SIG-M5 (cell line): ENCODE measurements at places on chromosomes 2 and 18.

DNA sequence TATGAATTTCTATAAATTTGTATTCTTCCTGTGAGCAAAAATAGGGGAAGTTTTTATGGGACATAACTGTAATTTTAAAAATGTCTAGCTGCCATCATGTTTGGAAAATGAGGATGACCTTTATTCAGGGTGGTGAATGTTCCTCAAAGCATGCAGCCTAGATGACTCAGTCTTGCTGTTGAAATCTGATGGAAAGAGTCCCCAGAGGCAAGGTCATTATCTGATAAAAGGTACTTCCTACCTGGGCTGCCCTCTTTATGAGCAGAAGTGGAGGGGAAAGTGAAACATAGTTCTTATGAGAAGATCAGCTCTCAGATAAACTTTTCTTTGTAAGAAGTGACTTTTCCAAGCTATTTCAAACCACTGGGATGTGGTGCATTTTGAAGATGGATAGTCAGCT is 1144.7 kb upstream of the PIK3C3 start:
- DNase-seq, result no peak

- no peak for DNase-seq
Measured at GRCh38 chr2:95374029-95374428, 28.5 kb upstream of the FAHD2A start.

DNA sequence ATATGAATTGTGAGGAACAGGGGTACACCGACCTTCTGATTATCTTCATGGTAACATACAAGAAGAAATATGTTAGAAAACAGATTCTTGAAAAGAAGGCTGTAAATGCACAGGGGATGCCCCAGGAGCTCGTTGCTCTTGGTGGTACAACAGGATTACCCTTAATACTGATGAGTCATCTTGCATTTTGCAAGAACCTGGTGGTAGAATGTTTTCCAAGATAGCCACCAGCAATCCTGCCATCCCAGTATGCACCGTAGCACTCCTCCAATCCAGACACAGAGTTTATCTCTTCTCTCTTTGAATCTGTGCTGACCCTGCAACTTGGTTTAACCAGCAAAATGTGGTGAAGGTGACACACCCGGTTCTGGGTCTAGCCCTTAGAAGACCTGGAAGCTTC is 238.3 kb downstream of the EN1 start:
- DNase-seq, result no peak

GRCh38 chr2:181777734-181778133 is 97.4 kb upstream of the NEUROD1 start:
- DNase-seq, result no peak

- DNase-seq, result no peak
Measured at GRCh38 chr2:207432453-207432852, 97.3 kb upstream of the CREB1 start.

DNA sequence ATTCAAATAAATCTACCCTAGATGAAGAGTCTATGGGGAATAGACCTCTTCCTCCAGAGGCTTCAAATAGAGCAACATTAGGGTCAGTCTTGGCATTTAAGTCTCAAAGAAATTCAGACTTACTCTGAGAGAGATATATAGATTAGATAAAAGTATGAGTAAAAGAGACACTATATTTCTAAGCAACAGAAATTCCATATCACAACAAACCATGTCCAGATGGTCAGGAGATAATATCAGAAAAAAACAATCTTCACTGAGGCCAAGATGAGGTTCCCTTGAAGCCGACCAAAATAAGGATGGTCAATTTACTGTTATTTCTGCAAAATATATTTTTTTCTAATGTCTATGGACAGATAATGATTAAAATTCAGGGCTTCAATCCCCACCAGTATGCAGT is 89.1 kb upstream of the NOSTRIN start:
- no peak for DNase-seq

DNA sequence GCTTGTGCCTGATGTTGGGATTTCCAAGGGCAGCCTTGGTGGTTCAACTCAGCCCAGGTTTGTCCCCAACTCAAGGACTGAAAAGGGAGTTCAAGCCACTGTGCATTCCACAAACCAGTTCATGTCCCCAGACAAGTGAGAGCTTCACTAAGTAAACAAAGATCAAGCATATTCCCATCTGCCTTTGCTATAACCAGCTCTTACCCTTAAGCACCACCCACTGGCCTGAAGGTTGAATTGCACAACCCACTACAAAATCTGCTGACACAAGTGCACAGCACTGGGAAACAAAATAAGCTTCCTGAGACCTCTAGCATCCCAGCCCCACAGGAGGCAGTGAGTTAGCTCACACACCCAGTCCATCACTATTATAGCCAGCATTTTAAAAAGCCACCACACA is 516.7 kb downstream of the NR4A2 start:
- no peak for DNase-seq

DNA sequence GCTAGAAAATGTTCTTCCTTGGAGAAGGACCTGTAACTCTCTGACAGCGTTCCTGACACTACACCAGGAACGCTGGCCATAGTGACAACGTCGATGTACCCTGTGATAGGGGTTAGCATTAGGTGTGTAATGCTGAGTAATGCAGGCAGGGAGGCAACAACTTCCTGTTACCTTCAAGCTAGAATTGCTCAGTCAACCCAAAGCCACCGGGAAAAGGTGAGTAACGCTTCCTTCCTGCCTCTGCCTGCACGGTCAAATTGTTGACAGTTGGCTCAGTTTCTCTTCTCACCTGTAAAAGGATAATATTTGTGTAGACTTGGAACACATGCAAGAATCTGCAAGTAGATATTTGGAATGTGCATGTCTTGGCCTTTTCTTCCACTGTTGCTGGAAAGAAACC is 12.7 kb downstream of the FAM110C start:
- DNase-seq, result no peak

DNA sequence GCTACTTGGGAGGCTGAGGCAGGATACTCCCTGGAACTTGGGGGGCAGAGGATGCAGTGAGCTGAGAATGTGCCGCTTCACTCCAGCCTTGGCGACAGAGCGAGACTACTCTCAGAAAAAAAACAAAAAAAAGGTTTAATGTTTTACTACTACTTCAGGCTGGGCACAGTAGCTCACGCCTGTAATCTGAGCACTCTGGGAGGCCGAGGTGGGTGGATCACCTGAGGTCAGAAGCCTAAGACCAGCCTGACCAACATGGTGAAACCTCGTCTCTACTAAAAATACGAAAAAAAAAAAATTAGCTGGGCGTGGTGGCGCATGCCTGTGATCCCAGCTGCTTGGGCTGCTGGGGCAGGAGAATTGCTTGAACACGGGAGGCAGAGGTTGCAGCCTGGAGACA is 75.7 kb upstream of the ATIC start:
- DNase-seq, result no peak

GRCh38 chr2:168592181-168592831 is 136.2 kb downstream of the CERS6 start:
- no peak for DNase-seq

DNA sequence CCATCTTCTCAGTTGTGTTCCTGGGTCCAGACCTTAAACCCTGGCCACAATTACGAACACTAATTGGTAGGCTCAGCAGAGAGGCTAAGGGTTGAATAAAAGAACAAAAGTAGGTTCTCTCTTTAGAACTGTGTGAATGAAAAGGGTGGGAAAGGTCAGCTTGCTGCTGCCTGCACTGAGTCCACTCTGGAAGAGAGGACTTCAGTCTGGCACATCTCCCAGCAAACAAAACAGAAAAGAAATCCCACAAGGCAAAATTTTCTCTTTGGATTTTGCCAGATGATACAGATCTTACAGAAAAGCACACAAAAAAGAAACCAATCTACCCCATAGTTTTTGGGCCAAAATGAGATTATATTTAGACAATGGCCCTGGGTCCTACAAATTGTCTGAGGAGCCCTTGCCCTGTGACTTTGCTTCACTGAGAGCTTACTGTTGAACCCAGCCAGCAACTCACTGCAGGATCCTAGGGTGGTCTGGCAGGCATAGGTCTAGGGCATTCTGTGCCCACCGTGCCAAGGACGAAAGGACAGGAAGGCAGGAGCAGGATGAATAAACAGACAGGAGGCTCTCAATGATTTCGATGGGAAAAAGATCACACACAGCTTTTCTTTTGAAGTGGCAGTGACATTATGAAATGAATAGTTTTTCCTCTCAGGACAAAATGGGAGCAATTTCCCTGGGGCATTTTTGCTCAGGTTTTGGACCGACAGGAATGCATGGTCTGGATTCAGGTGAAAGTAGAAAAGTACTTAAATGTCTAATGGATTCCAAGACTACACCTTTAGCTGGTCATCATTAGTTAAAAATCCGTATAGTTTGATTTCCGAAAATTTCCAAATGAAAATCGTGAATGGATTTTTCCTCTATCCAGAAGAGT is 68.4 kb upstream of the STAM2 start:
- no peak for DNase-seq

GRCh38 chr2:240458900-240459391 is 23.5 kb downstream of the GPC1 start:
- no peak for DNase-seq

DNA sequence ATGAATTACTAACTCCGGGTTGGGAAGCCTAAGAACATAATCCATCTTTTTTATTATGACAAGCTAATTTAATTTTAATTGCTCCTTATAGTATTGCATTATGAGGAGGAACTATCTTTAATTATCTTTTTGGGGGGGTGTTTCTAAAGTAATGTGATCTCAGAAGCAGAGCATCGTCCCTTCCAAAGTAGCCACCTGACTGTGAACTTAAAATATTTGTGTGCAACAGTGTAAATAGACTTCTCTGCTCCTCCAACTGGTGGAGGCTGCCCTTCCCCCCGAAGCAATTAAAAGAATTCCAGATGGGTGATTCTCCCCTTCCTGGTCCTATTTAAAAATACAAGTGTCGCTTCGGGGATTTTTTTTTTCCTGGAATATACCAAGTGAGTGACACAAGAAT is 55.7 kb downstream of the TCF7L1 start:
- DNase-seq, result no peak

- DNase-seq, result no peak
Measured at GRCh38 chr2:62116983-62117382, 78.9 kb upstream of the B3GNT2 start.
